MG63 (cell line): ENCODE measurements at places on chromosomes 3 and 15. TPM values are rescaled to one million over a fixed set of nuclear protein-coding genes. Genes with fewer than 3 reads are reported as not detected.

DNA sequence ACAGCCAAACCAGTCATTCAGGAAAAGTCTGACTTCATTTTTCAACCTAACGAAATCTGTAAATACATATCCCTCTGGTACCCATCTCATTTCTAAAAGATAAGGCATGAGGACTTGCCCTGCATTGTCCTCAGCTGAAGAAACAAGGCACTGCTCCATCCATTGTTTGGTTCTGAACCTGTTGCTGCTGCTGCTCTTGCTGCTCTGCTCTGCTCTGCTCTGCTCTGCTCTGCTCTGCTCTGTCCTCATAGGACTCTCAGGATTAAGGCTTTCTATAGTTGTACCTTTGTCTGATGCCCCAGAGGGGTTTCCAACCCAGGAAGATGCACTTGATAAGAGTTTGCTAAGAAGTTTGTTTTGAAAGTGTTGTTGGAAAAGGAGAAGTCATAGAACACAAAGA lies 38.2 kb downstream of the CMSS1 start:
- no peak for DNase-seq

Gene GRIP2
- not detected in 2 replicates for total RNA-seq

DNA sequence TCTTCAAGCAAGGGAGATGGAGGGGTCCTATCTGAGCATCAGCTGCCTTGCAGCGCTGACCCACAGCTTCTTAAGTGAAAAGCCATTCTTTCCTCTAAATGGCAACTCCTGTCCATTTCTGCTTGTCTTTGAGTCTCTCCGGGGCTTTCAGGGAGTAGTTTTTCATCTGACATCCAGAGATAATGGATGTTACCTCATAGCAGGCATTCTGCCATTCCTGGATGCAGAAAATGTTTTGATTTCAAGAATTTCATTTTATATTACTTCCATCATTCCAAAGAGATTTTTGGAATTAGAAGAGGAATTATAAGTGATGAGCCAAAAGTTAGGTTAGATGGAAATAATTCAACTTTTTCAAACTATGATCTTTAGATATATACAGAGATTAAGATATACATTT lies 44.9 kb upstream of the GABRG3 start:
- DNase-seq: no peak

- no peak for DNase-seq
Observed at GRCh38 chr3:108292450-108292849, 3.9 kb upstream of the HHLA2 start.

Gene NOX5
- total RNA-seq: not detected in 2 replicates
